ENCODE measurements at places on chromosomes 11 and 22.

GRCh38 chr22:27801616-27802345, at the start of gene MN1:
Gene MN1, minus strand, starts transcription at chr22:27801756. Its CDS starts 1,213 bp downstream, at chr22:27800543.
- no peak for DNase-seq

- no peak for DNase-seq
Measured at GRCh38 chr11:12421386-12421785, 44.0 kb downstream of the PARVA start.

GRCh38 chr22:49589301-49589700, 238.4 kb downstream of the BRD1 start:
- DNase-seq, result no peak

- DNase-seq, result no peak
Measured at GRCh38 chr11:132028380-132029240, 658.2 kb downstream of the NTM start.

DNA sequence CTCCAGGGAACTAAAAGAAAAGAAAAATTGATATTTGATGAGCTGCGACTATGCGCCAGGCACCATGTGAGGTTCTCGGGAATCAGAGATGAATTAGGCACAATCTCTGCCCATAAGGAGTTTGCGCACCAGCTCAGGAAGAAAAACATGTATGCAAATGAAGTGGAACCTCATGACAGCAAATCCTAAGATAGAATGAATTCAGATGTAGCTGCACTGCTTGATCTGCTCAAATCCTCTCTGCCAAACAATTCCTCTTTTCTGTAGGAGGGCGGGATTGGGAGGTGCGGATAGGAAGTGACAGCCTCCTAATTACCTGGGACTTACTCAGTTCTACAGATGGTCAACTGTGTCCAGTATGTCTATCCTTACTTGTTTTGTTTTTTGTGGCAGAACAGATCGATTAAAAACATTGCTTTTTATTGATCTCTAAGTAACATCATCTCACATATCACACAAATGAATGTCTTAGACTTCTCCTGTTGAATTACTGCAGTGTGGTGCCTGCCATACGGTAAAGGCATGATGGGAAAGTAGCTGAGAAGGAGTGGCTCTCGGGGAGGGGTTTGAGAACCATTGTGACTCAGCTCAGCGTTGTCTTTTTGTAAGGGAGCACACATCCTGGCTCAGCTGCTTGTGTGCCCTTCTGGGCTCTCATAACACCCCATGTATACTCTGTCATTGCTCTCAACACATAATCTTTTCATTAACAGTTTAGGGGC, 13.9 kb downstream of the CRTAM start:
- DNase-seq, result no peak

DNA sequence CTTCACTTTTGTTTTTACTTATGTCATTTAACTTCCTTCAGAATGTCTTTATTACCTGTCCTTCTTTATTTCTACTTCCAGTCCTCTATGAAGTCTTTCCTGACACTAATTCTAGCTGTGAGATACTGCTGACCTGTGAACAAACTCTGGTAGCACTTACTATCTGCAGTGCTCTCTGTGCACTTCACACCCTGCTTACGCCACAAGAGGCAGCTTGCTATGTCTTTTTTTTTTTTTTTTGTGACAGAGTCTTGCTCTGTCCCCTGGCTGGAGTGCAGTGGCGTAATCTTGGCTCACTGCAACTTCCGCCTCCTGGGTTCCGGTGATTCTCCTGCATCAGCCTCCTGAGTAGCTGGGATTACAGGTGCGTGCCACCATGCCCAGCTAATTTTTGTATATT, 10.7 kb downstream of the STIM1 start:
- DNase-seq, result no peak

DNA sequence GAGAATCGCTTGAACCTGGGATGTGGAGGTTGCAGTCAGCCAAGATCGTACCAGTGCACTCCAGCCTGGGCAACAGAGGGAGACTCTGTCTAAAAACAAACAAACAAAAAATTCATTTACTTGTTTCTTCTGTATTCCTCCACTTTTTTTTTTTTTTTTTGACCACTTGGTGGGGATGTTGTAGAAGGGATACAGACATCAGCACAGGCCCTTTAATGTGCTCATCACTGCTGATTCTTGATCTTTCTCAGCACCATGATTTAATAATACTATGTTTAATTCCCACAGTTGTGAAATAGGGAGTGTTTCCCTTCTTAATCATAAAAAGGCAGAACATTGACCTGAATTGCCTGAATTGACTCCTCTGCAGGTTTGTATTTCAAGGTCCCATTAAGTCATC, 4.5 kb downstream of the TTC9C start:
- no peak for DNase-seq

- no peak for DNase-seq
Measured at GRCh38 chr11:2807025-2807681, 78.4 kb downstream of the CDKN1C start.

DNA sequence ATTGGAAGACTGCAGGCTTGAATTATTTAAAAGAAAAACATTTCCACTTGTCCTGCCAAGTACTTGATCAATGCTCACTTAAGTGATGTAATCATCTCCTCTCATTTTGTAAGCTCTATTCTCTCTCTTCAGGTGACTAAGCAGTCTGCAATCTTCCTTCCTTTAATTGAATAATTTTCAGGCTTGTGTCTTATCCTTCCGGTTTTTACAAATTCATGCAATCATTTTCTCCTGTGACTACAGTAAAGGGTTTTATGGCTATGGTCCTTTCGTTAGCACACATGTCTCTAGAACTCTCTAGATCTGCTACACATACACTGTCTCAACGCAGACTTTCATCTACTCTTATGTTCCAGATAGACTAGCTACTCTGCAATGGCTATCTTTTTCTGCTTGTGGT, 12.6 kb upstream of the UPB1 start:
- no peak for DNase-seq

- no peak for DNase-seq
Measured at GRCh38 chr11:119578521-119579191, 150.3 kb downstream of the NECTIN1 start.

DNA sequence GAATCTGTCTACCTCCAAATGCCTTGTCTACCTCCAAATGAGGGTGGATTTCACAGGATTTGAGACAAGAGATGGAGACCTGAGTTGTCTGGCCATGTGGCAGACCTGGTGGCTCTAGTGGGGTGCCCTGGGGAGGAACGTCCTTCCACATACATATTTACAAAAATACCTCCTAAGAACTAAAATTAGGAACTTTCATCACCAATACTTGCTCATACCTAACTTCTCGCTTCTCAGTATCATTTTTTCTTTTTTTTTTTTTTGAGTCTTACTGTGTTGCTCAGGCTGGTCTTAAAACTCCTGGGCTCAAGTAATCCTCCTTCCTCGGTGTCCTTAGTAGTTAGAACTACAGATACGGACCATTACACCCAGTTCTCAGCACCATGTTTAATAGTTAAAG, 117.9 kb downstream of the MED15 start:
- no peak for DNase-seq

GRCh38 chr11:10476927-10477689, 22.0 kb downstream of the AMPD3 start:
- DNase-seq, result no peak

DNA sequence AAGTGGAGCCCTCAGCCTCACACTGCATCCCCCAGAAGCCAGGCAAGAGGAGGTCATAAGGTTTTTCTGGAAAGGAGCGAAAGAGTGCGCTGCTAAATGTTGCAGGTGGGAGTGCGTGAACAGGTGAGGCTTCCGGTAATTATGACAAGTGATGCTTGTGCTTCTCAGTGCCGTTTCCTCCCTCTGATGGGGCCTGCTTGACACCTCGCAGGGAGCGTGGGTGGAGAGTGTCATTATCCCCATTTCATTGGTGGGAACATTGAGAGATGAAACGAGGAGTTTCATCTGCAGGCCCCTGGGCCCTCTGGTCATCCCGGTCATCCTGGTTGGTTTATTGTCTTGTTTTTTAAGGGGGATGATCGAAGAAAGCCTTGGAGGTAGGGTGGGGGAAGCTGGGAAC, 57.5 kb downstream of the BCR start:
- DNase-seq, result no peak

DNA sequence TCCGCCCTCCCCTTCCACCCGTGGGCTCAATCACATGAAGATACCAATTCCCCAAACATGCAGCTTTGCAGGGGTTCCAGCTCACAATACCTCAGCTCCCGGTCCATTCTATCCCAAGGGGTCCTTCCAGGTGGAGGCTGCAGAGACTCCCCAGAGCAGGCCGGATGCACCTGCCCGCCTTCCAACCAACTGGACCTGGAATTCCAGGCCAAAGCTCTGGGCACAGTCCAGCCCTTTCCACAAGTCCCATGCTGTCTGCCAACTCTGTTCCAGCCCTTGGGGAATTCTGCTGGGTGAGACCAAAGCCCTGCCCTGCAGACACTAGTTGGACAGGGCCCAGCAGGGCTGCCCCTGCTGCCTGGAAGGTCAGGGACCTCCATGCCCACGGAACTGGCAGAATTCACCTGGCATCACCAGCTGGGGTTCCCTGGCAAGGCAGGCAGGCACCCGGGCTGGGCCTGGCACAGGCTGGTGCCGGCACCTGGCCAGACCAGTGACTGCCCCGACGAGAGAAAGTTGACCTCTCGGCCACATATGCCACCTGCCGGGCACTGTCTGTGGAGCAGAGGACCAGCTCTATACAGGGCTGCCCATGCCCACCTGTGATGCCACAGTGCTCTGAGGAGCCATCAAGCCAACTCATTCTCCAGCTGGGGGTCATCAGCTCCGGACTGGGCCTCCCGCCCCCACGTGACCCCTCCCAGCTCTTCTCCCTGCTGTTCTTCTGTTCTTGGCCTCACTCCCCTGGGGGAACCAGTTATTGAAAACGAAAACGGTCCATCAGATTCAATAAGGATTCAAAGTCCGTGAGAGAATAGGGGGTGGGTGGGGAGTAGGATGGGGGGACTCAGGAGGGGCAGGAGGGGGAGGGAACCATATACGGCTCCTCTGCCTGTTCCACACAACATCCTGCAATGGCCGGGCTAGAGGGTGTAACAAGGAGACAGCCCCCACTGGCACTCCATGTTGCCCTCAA, 4.7 kb downstream of the SYT7 start:
- no peak for DNase-seq

- DNase-seq, result peak; percentile 56
Measured at GRCh38 chr11:122895563-122895962, 13.0 kb downstream of the JHY start.

- DNase-seq, result no peak
Measured at GRCh38 chr11:2088284-2088683, 50.9 kb downstream of the IGF2 start.

DNA sequence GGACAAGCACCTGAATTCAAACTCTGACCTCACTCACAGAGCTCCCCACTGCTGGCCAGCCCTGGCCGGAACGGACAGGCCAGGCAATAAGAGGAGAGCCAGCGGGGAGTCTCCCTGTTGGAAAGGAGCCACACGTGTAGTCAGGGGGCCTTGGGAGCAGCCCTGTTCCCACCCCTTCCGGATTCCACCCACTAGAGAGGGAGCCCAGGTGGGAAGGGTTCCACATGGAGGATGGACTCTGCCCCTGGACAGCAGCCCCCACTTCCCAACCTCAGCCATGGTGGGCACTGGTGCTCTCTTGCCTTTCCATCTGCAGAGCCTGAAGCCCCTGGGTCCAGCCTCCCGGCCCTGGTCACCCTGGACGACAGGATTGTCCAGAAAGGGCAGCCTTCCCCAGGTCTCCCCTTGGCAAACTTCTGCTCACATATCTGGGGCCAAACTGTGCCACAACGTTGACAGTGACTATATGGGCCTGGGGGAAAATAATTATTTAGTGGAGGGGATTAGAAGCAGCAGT, 7.5 kb upstream of the APOBEC3A start:
- no peak for DNase-seq

Measured in NCI-H187 treated with DMSO at 0.1 percent for 48 hours (cell line).